ENCODE measurements at places on chromosomes 1 and 21.

DNA sequence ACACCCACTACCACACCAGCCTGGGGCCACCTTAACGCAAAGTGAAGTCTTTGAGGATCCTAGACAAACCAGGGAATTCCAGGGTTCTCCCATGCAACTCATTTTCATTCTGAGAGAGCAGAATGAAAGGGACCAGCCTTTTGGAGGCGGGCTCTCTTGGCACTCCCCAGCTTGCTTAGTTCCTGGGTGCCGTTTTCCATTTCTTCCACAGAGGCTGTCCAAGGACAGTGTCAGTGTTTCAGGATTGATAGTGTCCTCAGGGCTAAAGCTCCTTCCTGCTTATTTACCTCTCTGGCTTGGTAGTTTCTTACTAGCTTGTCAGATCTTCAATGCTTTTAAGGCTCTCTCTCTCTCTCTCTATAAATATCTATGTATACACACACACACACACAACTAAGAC lies 30.1 kb upstream of the GNG4 start:
- DNase-seq: no peak

DNA sequence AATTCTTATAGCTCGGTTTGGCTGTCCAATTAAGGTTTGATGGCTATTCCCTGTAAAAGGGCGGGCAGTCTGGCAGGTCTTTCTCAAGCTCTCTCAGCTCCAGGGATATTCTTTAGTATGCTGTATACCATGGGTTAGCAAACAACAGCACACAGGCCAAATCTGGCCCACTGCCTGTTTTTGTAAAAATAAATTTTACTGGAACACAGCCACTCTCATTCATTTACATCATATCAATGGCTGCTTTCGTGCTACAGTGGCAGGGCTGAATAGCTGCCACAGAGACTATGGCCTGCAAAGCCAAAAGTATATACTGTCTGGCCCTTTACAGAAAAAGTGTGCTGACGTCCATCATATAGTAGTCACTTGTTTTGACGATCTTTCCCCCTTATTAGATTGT lies 32.0 kb downstream of the MACO1 start:
- no peak for DNase-seq

- DNase-seq: no peak
Observed at GRCh38 chr1:213457733-213458132, 406.7 kb downstream of the RPS6KC1 start.

GRCh38 chr1:80375109-80375508 lies 1368.6 kb upstream of the ADGRL4 start:
- no peak for DNase-seq

- no peak for DNase-seq
Observed at GRCh38 chr21:42757422-42757821, 104.0 kb downstream of the PDE9A start.

All from activated CD8-positive, alpha-beta memory T cell treated with anti-CD3 and anti-CD28 coated beads for 1 hour (primary cell).